ENCODE measurements at places on chromosomes 6 and 20.

GRCh38 chr6:160063771-160064413, 57.7 kb upstream of the SLC22A1 start:
- DNase-seq = no peak

GRCh38 chr20:325889-326644, 715 bp downstream of the SOX12 start:
- peak; percentile 73 for DNase-seq

GRCh38 chr6:23524548-23524947, 601.5 kb upstream of the NRSN1 start:
- DNase-seq = no peak

DNA sequence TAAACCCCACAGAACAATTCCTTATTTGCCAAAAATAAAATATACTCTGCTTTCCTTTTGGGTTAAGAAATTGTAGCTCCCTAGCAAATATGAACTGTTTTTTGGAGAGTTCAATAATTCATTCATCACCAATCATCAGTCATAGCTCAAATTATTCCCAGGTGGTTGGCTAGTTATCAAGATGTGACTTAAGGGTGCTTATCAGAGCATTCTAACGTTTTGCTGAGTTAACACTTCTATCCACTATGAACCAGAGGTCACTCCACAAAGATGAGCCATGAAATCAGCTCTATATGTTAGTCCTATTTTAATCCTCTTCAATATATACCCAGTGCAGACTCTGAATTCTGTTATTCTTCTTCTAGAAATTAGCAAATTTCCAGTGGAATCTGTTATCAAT, 379.1 kb downstream of the TENT5A start:
- DNase-seq = no peak

DNA sequence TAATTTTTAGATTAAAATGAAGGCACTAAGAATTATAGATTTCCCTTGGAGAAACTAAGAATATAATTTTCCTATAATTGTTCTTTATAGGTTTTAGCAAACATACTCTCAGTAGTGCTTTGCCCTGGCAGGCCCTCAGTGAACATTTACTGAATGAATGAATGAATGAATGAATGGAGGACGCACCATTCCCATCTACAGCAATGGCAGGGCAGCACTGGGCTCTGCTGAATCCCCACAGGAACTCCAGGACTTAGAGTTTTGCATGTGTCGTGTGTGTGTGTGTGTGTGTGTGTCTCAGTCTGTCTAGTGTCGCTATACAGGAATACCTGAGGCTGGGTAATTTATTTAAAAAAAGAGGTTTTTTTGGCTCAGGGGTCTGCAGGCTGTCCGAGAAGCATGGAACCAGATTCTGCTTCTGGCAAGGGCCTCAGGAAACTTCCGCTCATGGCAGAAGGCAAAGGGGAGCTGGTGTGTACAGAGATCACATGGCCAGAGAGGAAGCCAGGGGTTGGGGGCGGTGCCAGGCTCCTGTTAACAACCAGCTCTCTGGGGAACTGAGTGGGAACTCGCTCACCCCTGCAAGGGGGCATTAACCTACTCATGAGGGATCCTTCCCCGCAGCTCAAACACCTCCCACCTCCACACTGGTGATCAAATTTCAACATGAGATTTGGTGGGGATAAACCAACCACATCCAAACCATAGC, 20.1 kb downstream of the RNASET2 start:
- DNase-seq = no peak

DNA sequence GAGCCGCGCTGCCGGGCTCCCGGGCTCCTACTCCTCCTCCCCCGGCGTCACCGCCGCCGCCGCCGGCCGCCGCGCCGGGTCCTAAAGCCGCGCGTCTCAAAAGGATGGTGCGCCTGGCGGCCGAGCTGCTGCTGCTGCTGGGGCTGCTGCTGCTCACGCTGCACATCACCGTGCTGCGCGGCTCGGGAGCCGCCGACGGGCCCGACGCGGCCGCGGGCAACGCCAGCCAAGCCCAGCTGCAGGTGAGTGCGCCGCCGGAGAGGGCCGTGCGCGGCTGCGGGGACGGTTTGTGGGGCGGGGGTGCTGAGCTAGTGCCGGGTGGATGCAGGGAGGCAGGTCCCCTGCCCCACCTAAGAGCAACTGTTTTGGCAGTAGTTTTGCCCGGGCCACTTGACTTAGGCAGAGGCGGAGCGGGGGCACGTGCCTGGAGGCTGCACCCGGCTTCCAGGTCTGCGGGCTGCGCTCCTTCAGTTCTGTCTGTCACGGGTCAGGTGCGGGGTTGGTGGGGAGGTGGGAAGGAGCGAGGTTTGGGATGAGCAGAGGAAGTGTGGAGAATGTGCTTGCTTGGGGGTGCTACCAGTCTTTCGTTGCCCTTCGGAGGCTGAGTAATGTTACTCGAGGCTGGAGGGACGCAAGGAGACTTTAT, 722 bp downstream of the ISM1 start:
- DNase-seq = peak; percentile 85

DNA sequence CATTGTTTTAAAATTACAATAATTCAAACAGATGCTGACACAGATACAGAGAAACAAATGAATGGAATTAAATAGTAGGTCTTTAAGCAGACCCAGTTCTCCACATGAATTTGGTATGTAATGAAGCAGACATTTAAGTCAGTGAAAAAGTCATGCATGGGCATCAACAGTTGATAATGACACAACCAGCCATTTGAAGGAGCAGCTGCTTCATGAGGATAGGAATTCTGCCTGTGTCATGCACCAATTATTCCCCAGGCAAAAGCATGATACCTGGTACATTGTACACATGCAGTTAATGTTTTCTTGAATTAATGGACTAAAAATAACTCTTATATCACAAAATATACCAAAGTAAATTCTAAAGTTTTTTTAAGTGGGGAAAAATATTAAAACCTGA, 11.2 kb upstream of the HEY2 start:
- no peak for DNase-seq

DNA sequence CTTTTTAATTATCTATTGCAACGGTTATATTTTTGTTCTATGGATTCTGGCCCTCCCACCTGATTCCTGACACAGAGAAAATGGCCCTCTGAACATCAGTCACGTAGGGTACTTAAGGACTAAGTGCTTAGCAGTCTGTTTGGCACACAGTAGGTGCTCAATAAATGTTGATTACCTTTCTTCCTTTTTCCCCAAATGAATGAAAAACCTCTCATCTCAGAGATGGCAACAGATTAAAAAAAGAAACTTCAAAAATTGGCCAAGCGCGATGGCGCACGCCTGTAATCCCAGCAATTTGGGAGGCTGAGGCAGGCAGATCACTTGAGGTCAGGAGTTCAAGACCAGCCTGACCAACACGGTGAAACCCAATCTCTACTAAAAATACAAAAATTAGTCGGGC, 31.5 kb downstream of the ATXN1 start:
- DNase-seq = no peak

DNA sequence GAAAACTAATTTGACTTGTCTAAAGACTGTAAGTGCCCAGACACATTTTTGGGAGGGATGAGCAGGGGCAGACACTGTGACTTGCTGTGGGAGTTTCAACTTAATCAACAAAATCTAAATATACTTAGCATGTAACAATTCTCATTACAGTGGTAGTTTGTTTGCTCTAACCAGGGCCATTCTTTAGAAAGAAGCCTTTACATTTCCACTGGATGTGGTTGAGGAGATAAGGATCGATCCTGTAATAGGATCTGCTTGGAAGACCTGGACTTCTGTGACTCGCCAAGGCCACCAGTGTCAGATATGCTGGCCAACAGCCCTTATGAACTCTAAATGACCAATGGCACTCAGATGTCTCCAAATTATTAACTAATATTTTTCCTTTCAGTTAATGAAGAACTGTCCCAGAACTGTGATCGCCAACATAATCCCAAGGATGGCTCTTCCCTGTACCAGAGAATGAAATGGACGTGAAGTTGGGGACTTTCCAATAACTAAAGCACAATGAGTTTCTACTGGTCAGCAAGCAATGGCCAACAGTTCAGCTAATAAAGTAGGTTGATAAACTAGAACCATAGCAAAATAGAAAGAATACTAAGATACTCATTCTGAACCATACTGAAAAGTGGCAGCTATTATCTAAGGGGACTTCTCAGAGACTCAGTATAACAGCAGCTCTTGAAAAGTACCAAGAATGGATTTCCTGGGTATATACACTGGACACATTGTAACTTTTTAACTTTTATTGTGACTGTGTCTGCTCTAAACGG, 7.5 kb downstream of the SMLR1 start:
- no peak for DNase-seq

DNA sequence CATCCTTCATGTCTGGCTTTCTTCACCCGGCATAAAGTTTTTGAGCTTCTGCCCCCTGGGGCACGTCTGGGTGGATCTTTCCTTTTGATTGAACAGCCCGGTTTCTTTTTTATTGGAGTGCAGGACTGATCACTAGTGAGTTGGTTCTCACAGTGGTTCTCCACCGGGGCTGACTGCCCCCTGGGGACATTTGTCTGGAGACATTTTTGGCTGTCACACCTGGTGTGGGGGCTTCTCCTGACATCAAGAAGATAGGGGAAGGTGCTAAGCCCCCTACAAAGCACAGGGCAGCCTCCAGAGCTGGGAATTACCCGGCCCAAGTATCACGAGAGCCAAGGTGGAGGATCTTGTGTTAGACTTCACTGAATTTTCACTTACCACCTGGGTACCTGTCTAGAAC, 25.7 kb upstream of the IRF4 start:
- DNase-seq = no peak

DNA sequence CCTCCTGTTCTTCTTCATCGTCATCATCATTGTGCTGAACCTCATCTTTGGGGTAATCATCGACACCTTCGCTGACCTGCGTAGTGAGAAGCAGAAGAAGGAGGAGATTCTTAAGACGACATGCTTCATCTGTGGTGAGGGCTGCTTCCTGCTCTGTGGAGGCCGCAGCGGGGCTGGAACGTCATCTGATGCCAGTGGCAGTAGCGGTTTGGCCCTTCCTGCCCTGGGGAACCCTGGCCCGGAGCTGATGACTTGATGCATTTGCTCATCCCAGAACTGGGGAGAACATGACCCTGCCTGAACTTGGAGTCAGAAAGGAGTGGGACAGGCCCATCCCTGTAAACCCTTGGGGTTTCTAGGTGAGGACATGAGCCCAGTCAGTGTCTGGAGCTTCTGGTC, 18.7 kb downstream of the UQCC2 start:
- peak; percentile 86 for DNase-seq

DNA sequence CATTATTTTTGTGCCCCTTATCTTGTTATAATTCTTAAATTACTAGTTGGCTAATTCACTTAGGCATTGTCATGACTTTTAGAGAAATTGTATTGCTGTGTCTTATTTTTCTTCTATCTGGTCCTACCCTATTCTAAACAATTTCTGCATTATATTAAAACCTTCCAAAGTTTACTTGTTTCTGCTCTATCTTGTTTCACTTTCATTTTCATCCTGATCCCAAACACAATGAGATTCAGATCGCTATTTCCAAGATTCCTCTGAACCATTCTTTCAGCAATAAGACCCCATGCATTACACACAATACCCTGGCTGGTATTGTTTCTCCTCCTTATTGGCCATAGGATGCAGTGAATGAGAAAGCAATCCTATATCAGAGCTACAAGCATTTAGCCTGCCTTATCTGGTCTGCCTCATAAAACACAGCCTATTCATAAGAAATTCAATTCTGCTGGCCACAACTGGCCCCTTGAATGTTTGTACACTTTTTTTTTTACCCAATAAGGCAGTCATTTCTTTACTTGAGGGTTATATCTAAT, 69.9 kb upstream of the POU3F2 start:
- no peak for DNase-seq

- DNase-seq = peak; percentile 20
Observed at GRCh38 chr20:63223121-63223825, 7.3 kb upstream of the YTHDF1 start.

- no peak for DNase-seq
Observed at GRCh38 chr6:46381579-46381978, 109.7 kb downstream of the RCAN2 start.

- DNase-seq = no peak
Observed at GRCh38 chr6:147949981-147950622, 392.5 kb upstream of the SASH1 start.

DNA sequence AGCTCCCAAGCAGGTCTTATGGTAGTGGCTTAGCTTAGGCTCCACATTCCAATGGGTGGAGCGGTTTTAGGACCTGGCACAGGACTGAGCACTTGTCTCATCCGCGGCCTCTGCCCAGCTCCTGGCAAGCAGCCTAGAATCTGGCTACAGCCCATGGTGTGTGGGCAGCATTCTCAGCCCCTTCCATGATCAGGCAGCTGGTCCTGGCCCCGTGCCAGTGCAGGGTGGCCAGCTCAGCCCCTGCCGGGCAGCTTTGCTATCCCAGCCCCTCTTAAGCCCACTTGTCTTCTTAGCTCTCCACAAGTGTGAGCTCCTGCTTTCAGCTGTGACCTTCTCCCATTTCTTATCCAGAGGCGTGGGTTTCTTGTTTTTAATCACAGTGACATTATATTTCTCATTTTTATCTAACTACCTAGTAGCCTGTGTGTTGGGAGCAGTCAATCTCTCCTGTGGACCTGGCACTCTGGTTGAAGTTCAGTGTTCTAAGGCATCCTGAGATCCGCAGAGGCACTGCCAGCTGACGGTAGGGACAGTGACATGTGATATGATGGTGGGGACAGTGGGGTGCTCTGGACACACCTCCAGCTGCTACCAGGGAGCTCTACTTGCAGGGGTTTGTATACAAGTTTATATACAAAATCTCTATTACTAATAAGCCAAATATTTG, 119.9 kb upstream of the PRND start:
- DNase-seq = no peak

DNA sequence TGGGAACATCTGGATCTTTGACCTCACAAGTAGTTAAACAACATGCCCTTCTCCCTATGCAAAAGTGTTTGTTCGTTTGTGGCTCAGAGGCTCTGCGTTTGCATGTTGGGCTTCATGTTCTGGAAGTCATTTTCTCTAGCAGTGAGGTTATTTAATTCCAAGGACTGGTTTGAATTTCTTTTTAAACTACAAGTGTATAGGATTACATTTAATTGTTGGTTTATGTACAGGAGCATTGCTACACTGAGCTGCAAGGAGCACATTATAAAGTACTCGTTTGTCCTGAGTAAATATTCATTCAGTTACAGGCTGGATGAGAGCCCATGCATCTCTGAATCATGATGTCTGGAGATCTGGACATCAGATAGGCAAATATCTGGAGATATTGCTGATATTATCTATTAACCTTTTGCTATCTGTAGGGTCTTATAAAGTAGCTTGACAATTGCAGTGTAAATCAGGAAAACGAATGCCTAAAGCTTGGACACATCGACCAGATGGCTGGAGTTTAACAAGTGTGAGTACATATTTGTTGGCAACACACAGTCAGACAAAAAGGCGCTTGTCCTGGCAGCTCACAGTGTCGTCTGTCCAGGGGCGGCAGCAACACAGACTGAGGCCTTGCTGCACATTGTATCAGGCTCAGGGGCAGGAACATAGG, 84.6 kb downstream of the PDE7B start:
- DNase-seq = no peak

- no peak for DNase-seq
Observed at GRCh38 chr6:49087369-49087768, 375.7 kb downstream of the MMUT start.

DNA sequence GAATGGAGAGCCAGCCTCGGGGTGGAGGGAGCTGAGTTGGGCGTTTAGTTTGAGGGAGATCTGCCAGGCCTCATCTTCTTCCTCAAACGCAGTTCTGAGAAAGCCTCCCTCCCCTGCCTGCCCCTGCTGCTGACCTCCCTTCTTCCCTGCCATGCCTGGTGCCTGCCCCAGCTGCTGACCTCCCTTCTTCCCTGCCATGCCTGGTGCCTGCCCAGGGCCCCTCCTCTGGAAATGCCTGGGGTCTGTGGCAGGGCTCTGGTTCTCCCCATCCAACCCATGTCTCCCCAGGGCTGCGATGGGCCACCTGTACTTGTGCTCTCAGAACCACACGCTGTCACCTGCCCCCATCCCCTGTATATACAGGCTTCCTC, 114.6 kb downstream of the VEGFA start:
- DNase-seq = no peak

GRCh38 chr6:139014945-139015344, 13.6 kb upstream of the ABRACL start:
- no peak for DNase-seq
